ENCODE measurements at places on chromosomes 16 and 17.

DNA sequence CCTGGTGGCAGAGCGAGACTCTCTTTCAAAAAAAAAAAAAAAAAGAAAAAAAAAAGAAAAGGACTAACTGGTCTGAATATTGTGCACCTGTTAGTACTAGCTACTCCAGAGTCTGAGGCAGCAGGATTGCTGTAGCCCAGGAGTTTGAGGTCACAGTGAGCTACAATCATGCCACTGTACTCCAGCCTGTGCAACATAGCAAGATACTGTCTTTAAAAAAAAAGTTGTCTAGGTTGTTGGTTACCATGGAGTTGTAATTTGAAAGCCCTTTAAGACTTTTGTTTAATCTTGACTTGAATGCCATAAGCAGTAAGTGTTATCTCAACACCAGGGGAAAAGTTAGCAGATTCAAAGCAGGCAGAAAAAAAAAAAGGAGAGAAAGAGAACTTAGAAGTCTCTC is 10.9 kb upstream of the C16orf54 start:
- DNase-seq, result no peak

- no peak for DNase-seq
Observed at GRCh38 chr17:55305321-55306087, 40.7 kb downstream of the HLF start.

- DNase-seq, result no peak
Observed at GRCh38 chr16:12423131-12423530, 380.6 kb downstream of the CPPED1 start.

- no peak for DNase-seq
Observed at GRCh38 chr17:48095611-48096010, 5.7 kb downstream of the CBX1 start.

- no peak for DNase-seq
Observed at GRCh38 chr17:67343237-67343636, 23.1 kb downstream of the PSMD12 start.

DNA sequence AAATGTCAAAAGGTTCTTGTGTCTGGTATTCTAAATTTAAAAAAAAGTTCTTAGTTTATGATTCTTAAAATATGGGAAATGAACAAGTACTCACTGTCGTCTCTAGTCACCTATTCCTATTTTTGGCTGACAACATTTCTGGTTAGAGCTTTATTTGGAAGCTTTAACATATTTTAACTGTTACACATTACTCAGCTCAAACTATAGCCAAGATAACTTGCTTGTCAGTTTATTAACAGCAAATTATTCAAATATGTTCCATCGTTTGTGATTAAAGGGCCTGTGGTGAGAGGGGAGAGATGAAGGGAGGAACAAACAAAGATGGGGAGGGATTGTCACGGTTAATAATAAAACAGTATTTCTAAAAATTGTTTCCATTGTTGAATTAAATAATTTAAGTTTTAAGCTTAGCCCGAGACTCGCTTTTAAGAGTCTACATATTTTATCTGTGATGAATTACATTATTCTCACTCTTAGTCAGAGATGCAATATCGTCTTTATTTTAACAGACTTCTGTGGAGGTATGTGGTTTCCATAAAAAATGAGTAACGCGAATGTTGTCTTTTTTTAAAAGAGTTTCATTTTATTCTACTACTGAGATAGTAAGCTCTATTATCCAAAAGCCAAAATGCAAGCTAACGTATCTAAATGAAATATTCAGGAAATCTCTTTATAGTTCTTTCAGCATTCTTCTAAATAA is 321.9 kb upstream of the PMFBP1 start:
- no peak for DNase-seq

GRCh38 chr16:9500872-9501271 is 409.4 kb downstream of the HAPSTR1 start:
- no peak for DNase-seq
